ENCODE measurements at places on chromosomes 11 and 22. TPM values are rescaled to one million over a fixed set of nuclear protein-coding genes. Genes with fewer than 3 reads are reported as not detected.
A peak's percentile ranks its signal among the peaks of the same experiment; 100 is the strongest.

DNA sequence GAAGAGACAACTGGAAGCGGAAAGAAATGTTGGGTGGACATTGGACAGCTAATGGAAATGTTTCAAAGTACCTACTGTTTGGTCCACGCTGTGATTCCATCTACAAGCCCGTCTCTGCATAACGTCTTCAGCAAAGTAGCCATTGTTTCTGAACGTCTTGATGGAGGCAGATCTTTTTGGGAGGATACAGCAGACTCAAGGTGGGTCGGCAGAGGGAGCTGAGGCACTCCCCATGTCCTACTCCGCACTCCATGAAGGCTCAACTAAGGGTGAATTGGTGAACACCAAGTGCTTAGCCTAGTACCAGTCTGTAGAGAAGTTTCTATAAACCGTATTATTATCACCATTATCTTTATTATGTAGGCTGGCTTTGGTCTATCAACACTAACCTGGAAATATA lies 45.8 kb downstream of the PRR5L start:
- H3K27ac ChIP-seq = no peak overlapping the region
- no peaks in the 10 kb centered on the region for H3K36me3 ChIP-seq
- H3K4me3 ChIP-seq = no peak overlapping the region
- H3K27me3 ChIP-seq = no peaks in the 10 kb centered on the region

GRCh38 chr11:27545946-27546345 lies 39.4 kb upstream of the LIN7C start:
- DNase-seq = no peak
- H3K27ac ChIP-seq = no peak overlapping the region
- no peaks in the 10 kb centered on the region for H3K4me1 ChIP-seq
- H3K36me3 ChIP-seq = no peaks in the 10 kb centered on the region
- no peaks in the 10 kb centered on the region for H3K27me3 ChIP-seq

Gene GRM5
- under 0.01 TPM for total RNA-seq

DNA sequence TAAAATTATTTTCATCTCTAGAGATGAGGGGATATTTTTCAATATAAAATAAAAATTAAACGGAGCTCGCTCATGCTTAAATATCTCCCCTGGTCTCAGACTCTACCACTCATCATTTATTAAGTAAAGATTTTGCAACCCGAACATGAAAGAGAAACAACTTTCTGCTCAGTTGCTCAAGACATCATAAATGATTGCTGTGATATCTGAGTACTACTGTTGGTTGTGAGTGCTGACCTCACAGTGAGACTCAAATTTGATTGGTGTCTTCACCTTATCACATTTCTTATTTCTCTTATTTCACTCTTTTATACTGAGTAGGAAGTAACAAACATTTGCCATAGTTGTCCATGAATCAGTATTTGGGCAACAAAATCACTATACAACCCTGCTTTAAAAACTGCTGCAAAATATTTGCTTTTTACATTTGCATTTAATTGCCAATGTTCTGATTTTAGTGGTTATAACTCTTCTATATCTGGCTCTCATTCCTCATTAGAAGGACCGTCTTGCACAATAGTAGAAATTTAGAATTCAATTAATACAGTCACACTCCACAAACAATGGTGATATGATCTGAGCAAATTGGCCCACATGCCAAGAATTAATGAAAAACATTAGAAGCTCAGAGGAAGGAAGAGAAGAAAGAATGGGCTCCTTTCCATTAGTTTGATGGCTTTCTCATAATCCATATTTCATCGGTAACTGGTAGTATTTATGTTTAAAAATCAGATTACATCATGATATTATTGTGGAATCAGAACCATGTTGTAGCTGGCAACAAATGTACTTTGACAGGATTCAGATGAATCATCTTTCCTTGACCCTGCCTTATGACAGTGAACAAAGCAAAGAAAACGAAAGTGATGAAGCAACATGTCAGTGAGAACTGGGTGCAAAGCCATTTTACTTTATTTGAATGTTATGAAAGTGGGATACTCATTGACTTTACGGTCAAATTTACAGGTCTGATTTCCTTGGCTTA lies 973.6 kb upstream of the TENM4 start:
- DNase-seq = no peak
- no peaks in the 10 kb centered on the region for H3K4me1 ChIP-seq
- H3K36me3 ChIP-seq = no peaks in the 10 kb centered on the region
- H3K27ac ChIP-seq = no peak overlapping the region

DNA sequence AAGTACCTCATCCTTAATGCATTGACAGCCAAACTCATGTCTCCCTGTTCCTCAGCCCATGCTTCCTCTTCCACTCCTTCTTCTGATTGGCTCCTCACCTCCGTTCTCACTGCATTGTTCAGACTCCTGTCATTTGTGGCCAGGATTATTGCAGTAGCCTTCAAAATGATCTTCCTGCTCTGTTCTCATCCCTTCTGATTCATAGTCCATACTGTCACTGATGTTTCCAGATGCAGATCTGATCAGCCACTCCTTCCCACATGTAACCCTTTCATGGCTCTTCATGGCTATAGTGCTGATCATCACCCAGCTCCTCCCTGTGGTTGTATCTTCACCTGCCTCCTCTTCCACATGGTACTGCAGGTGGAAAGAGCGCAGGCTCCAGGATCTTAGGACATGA lies 71.7 kb downstream of the DEPDC5 start:
- no peaks in the 10 kb centered on the region for H3K27me3 ChIP-seq
- H3K4me3 ChIP-seq = no peak overlapping the region
- H3K4me1 ChIP-seq = no peaks in the 10 kb centered on the region
- no peaks in the 10 kb centered on the region for H3K36me3 ChIP-seq

Gene KCNJ1
- not detected for total RNA-seq

Gene MISFA
- total RNA-seq = not detected

Gene RAB3IL1
- total RNA-seq = 60.3 TPM

GRCh38 chr11:14861680-14862079 lies 30.4 kb downstream of the CYP2R1 start:
- H3K4me3 ChIP-seq = no peak overlapping the region
- H3K36me3 ChIP-seq = no peaks in the 10 kb centered on the region
- no peak for DNase-seq
- no peaks in the 10 kb centered on the region for H3K27me3 ChIP-seq
- no peak overlapping the region for H3K27ac ChIP-seq
- no peaks in the 10 kb centered on the region for H3K4me1 ChIP-seq

Gene SCGB1A1
- not detected for total RNA-seq

Gene KLHL35
- not detected for total RNA-seq

Gene SUSD2
- 3.3 TPM for total RNA-seq

Gene USH1C
- not detected for total RNA-seq

GRCh38 chr11:74699615-74700396 lies 31.4 kb downstream of the CHRDL2 start:
- DNase-seq = no peak
- H3K4me3 ChIP-seq = no peak overlapping the region
- H3K4me1 ChIP-seq = no peaks in the 10 kb centered on the region
- H3K27me3 ChIP-seq = no peaks in the 10 kb centered on the region
- H3K36me3 ChIP-seq = no peaks in the 10 kb centered on the region
- H3K27ac ChIP-seq = no peak overlapping the region

Gene SLCO2B1
- total RNA-seq = 11.8 TPM

DNA sequence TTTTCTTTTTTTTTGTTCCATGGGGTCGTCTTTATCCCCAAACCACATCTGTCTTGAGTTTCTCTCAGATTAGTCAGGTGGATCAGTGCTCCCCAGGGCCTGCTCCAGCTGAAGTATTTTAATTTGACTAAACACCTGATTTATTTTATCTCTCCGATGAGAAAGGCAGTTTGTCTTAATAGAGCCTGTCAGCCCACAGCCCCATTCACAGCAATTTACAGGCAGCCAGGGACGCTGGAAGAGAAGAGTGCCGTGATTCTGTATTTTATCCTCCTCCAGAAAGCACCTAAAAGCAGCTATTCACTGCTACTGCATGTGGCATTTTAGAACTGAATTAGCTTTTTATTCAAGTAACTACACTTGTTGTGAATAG lies 164.5 kb downstream of the SOX6 start:
- H3K36me3 ChIP-seq = no peaks in the 10 kb centered on the region
- DNase-seq = no peak
- no peak overlapping the region for H3K27ac ChIP-seq
- no peak overlapping the region for H3K4me3 ChIP-seq
- H3K4me1 ChIP-seq = no peaks in the 10 kb centered on the region

Gene SGSM1
- 2.3 TPM for total RNA-seq

- no peaks in the 10 kb centered on the region for H3K36me3 ChIP-seq
- no peak overlapping the region for H3K27ac ChIP-seq
- H3K27me3 ChIP-seq = no peaks in the 10 kb centered on the region
- H3K4me1 ChIP-seq = no peaks in the 10 kb centered on the region
- no peak overlapping the region for H3K4me3 ChIP-seq
- DNase-seq = no peak
Measured at GRCh38 chr11:134596404-134596803, 184.4 kb upstream of the B3GAT1 start.

DNA sequence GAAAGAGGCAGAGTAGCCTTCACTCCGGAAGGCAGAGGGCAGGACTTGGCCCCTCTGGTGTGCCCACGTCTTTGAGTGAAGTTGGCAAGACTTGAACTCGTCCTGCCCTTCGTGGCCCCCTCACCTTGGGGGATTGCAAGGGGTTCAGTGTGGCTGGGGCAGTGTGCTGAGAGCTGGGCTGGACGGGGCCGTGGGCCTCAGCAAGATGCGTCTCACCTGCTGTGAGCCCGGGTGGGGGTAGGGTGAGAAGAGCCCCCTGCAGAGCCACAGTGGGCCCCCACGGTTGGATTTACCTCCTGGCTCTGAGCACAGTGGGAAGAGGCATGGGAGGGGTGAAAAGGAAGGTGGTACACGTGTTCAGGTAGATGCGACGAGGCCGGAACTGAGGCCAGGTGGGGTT lies 81.4 kb upstream of the ATXN10 start:
- no peaks in the 10 kb centered on the region for H3K4me1 ChIP-seq
- H3K27me3 ChIP-seq = no peaks in the 10 kb centered on the region
- no peak for DNase-seq
- no peak overlapping the region for H3K4me3 ChIP-seq
- H3K27ac ChIP-seq = no peak overlapping the region

GRCh38 chr11:36777311-36777710 lies 179.3 kb upstream of the RAG2 start:
- no peaks in the 10 kb centered on the region for H3K27me3 ChIP-seq
- H3K36me3 ChIP-seq = no peaks in the 10 kb centered on the region
- DNase-seq = no peak
- no peaks in the 10 kb centered on the region for H3K4me1 ChIP-seq

DNA sequence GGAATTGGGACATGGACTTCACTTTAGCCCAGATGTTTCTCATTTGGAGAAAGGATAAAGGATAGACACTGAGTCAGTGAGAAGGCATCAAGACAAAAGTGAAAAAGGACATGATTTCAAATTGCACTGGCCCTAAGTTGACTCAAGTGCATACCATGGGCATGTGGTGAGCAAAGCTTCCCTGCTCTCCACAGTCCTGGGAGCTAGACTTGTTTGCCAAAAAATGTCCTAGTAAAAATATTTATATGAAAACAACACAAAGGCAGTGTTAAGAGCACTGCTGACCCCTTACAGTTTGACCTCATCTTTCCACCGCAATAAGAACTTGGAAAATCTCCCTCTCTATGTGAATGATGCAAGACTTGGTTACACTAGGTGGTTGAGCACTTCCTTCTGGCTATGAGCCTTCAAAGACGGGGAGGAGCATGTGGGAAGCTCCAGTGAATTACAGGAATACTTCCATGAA lies 46.5 kb upstream of the FIBIN start:
- H3K27ac ChIP-seq = no peak overlapping the region
- no peaks in the 10 kb centered on the region for H3K4me1 ChIP-seq
- no peak overlapping the region for H3K4me3 ChIP-seq
- H3K36me3 ChIP-seq = no peaks in the 10 kb centered on the region
- peak; percentile 63 for DNase-seq

DNA sequence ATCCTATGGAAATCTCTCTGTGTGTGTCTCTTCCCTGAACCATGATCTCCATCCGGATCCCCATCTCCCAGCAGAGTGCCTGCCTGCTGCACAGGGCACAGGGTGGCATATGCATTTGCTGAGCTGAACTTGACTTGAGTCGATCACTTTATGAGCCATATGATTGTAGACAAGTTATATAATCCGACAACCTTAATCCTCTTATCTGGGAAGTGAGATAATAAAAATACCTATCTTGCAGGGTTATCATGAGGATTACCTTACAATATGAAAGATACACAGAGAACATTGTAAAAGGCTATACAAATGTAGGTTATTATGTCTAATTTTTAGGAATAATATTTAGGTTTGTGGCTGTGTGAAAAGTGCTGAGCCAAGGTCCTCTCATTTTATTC lies 124.5 kb downstream of the ST3GAL4 start:
- DNase-seq = no peak
- H3K27ac ChIP-seq = peak overlapping the region; percentile 68
- no peak overlapping the region for H3K4me3 ChIP-seq
- H3K4me1 ChIP-seq = no peaks in the 10 kb centered on the region
- H3K27me3 ChIP-seq = no peaks in the 10 kb centered on the region

GRCh38 chr22:44275631-44275995 lies 37.1 kb downstream of the SHISAL1 start:
- no peak overlapping the region for H3K27ac ChIP-seq
- H3K4me3 ChIP-seq = no peak overlapping the region
- no peaks in the 10 kb centered on the region for H3K27me3 ChIP-seq
- no peaks in the 10 kb centered on the region for H3K4me1 ChIP-seq

- H3K4me1 ChIP-seq = no peaks in the 10 kb centered on the region
- no peak overlapping the region for H3K27ac ChIP-seq
- H3K27me3 ChIP-seq = no peaks in the 10 kb centered on the region
- DNase-seq = no peak
- H3K36me3 ChIP-seq = no peaks in the 10 kb centered on the region
- H3K4me3 ChIP-seq = no peak overlapping the region
Measured at GRCh38 chr22:23035557-23036277, 34.6 kb upstream of the GNAZ start.

DNA sequence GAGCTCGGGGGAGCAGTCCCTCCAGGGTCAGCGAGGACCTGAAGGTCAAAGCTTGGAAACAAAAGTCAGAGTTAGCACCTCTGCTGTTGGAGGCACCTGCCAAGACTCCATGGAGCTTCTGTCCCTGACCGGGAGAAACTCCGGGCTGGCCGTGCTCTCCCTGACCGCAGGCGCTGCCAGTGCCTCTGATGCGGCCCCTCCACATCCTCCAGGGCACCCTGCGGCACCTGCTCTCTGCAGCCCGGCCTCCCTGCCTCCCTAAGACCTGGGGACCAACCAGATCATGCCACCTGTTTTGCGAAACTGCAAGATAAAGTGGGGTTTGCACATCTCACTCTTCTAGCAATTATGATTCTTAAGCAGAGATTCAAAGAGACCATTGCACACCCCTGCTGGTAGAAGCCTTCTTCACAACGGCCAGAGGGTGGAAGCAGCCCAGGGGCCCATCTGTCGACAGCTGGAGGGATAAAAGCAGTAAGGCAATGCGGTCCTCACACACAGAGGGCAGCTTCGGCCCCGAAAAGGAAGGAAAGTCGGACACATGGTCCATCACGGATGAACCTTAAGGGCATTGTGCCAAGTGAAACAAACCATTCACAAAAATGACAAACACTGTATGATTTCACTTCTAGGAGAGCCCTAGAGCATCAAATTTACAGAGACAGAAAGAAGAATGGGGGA lies 477.1 kb downstream of the BRD1 start:
- H3K4me3 ChIP-seq = no peak overlapping the region
- no peak overlapping the region for H3K27ac ChIP-seq
- H3K36me3 ChIP-seq = no peaks in the 10 kb centered on the region
- DNase-seq = no peak

Gene DDTL
- 3.4 TPM for total RNA-seq

GRCh38 chr11:416051-416756 lies 1.4 kb upstream of the SIGIRR start:
- peaks cover 3% of the 10 kb centered on the region for H3K27me3 ChIP-seq
- peak overlapping the region; percentile 22 for H3K4me3 ChIP-seq
- H3K36me3 ChIP-seq = no peaks in the 10 kb centered on the region
- H3K27ac ChIP-seq = peak overlapping the region; percentile 65
- no peaks in the 10 kb centered on the region for H3K4me1 ChIP-seq
- DNase-seq = no peak

All from uterus (tissue), 4 donors.